ENCODE measurements at places on chromosomes 4 and X.

GRCh38 chr4:31193521-31193920 lies 473.4 kb downstream of the PCDH7 start:
- no peak for DNase-seq

DNA sequence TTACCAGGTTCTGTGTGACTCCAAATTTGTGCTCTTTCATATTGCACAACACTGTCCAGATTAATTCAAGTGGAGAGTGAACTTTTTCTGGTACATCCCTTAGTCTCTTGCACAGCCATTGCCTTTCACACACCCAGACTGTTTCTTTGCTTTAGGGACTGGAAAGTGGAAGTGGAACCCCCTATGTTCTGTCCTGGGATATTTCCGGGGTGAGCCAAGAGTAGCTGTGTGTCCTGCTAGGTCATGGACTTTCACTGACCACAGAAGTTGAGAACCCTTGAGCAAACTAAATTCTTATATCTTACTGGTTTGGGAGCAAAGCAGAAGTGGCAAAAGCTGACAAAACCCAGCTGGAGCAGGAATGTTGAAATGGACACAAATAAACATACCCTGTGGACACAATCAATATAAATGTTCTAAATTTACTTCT lies 10.3 kb upstream of the VSIG4 start:
- DNase-seq: no peak

DNA sequence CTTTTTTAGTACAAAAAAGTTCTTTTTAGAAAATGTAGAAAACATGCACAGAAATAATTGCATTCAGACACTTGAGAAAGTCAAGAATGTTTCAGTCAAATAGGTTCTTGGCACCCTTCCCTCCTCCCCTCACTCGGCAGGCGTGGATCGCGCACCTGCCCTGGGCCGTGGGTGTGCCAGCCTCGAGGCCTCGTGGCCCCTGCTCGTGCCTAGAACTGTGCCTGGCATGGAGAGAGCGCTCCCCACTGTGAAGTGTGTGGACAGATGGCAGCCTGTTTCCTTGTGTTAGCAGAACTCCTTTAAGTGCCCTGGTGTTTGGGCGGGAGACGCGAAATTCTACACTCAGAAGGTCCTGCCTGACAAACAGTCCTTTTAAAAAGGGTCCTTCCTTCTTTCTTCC lies 14.7 kb downstream of the RGS12 start:
- no peak for DNase-seq

- DNase-seq: no peak
Observed at GRCh38 chr4:866761-867390, 40.9 kb upstream of the CPLX1 start.

- DNase-seq: no peak
Observed at GRCh38 chr4:186900984-186901383, 177.3 kb upstream of the FAT1 start.

Measured in T-helper 9 cell (primary cell).